ENCODE measurements at places on chromosomes 11 and 22.

DNA sequence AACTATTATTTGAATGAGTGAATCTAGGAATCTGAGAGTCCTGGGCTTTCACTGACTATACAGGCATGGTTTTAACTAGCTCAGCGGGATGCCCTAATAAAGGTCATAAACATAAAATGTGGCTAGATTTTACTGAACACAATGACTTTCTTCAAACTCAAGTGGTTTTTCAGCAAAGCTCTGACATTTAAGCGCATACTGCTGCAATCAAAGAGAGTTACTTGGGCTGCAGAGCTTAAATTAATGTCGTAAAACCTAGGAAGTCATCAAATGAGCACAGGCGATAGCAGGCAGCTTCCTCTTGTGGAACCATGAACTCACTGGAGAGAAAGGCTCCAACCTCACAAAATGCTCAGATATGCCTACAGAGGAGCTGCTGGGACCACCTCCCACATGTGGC is 6.7 kb downstream of the CSNK2A3 start:
- DNase-seq, result no peak

DNA sequence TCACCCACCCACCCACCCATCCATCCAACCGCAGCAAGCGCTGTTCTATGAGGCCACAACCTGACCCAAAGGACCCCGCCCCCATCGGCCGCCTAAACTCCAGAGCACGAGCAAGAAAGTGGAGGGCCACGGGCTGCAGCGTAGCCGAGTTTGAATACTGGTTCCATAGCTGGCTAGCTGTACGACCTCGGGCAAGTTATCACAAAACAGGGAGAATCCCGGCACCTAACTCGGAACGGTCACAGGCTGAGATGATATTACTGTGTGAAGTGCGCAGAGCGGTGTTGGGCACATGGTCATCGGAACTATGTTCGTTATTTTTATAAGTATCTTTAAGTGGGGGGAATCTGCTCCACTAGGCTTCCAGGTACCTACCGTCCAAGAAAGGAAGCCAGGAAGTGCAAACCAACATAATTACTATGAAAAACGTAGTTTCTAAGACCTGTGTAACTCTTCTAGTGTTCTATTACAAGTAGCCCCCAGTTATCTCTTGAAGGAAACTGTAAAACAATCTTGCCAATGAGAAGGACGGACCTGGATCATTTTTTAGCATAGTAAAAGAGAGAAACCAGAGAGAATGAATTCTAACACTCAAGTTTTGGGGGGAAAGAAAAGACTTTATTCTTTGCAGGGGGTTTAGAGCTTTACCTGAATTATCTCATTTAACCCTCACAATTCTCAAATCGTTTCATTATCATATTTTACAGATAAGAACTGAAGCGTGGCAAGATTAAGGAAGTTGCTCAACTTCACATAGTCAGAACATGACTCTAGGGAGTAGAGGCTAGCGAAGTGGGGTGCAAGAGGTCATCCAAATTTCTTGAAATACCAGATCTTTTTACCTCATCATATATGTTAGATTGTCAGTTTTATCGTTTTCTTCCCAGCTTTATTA is 663 bp upstream of the BUD13 start:
- DNase-seq, result no peak

GRCh38 chr11:65625628-65626342 is 10.2 kb downstream of the PCNX3 start:
- peak; percentile 87 for DNase-seq

- DNase-seq, result no peak
Measured at GRCh38 chr11:23124996-23125395, 264.7 kb upstream of the CCDC179 start.

GRCh38 chr11:67415501-67416304 is at the start of gene CARNS1:
CARNS1 (plus strand) TSS chr11:67415678; CDS start chr11:67416200, 522 bp downstream.
- no peak for DNase-seq

- DNase-seq, result no peak
Measured at GRCh38 chr11:45961751-45962240, 39.3 kb downstream of the LARGE2 start.

DNA sequence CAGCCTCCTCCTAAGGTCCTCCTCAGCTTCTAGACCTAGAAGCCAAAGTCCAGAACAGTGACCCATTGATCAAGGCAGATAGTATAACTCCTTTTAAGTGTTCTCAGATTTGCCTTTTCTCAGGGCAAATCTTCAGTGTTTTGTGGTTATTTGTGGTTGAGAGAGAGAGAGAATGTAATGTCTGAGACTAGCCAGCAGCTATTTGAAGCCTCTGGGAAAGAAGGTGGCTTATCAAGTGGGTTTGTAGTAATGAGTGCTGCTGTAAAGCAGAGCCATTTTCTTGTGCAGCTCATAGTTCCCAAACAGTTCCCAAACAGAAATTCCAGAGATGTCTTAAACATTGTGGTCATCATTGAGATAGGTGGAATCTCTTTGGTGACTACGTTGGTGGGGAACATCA is 89.5 kb downstream of the RNF169 start:
- DNase-seq, result no peak

- DNase-seq, result no peak
Measured at GRCh38 chr11:45543808-45544422, 121.5 kb downstream of the CHST1 start.

DNA sequence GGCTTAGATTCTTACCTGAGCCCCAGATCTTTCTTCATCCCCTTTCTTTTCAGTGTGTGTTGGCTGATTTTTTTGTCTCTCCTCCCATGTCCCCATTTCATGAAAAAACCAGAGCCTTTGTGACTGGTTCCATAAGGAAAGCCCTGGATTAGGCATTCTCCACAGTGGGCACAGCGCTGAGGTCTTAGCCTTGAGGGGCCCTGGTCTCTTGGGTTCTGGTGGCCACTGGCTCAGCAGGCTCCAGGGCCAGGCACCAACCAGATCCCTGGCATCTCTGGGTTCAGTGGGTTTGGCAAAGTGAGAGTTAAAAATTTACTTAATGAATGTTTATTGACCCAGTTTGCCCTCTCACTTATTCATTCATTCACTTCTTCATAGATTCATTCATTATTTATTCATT is 49.5 kb upstream of the ACCSL start:
- no peak for DNase-seq

- DNase-seq, result no peak
Measured at GRCh38 chr22:25013607-25014006, 61.1 kb downstream of the KIAA1671 start.

DNA sequence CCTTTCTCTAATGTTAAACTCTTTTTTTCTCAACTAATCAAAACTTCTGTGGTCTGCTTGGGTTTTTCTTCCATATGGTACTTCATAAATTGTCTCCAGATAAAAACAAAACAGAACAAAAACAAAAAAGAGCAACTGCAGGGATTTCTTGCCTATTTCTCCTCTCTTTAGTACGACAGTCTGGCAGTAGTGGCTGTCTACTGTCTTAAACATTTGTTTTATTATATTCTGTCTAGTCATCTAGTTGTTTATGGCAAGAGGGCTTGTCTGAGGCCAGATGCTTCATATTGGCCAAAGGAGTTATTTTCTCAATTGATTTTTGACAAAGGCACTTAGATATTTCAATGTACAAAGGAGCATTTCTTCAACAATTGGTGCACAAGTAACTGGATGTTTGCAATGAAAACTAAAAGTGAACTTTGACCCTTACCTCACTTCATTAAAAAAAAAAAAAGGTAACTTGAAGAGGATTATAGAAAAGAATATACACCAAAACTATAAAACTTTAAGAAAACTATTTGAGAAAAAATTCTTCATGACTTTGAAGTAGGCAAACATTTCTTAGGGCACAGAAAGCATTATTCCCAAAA is 404.2 kb downstream of the LUZP2 start:
- no peak for DNase-seq

DNA sequence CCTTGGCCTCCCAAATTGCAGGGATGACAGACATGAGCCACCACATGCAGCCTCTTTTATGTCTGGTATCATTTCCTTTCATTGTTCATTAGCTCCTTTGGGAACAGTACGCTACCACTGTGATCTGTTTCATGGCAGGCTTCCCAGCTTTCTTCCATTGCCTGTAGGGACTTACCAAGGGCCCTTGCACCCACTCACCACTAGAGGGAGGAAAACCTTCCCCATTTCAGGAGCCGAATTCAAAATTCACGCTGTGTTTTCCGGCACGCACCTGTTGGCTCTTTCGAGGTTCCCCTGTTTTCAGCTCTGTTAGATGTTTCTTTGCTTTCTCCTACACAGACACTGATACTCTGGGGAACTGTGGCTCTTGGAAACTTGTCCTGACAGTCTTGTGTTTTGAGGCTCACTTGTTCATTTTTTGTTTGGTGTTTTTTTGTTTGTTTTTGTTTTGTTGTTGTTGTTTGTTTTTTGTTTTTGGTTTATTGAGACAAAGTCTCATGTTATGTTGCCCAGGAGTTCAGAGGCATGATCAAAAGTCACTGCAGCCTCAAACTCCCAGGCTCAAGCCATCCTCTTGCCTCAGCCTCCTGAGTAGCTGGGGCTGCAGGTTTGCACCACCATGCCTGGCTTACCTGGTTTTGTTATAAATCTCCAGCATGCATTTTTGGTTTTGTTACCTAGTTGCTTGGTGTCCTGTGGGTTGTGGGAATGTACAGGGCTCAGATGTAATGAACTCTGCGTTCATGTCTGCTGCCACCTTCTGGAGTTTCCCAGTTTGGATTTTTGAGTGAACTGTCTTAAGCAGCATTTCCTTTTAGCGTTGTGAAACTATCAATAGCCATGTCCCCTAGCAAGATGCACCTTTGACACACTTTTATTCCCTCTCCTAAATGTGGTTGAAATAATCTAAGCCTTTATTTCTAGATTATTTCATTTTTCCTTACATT is 2.3 kb downstream of the KRTAP5-11 start:
- DNase-seq, result peak; percentile 44

GRCh38 chr11:96193745-96194443 is 149.1 kb downstream of the MAML2 start:
- DNase-seq, result no peak

GRCh38 chr11:92227959-92228935 is 3.6 kb downstream of the FAT3 start:
- no peak for DNase-seq

GRCh38 chr11:20021771-20022362 is 138.4 kb downstream of the DBX1 start:
- no peak for DNase-seq

Measured in GM19239 (cell line).